Stimulated activated CD8-positive, alpha-beta memory T cell treated with anti-CD3 and anti-CD28 coated beads, Interleukin-15, amount 100 ng/mL, for 4 hours (primary cell): ENCODE measurements at places on chromosomes 5 and 9.

DNA sequence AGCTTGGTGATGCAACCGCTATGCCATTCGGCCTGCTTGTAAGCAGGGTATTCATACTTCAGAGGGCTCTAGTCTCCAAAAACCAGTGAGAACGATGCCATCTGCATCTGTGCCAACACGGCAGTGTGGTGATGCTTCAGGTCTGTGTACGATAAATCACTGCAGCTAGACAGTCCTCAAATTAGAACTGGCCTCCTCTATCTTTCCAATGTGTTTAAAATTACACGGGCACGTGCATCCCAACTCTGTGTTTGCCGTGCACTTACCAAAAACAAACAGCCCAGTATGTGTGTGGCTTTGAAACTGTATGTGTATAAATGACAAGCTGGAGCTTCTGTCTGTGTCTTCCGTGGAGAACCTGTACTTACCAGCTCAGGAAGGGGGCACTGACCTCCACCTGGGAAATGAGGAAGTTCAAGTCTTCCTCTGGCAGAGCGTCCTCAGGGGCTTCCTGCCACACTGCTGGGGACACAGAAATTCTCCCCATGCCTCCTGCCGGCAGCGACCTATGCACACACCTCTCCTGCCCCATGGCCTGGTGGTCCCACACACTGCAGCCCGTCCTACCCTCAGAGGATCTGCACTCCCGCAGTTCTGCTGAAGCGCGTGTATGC is 12.3 kb downstream of the MED10 start:
- no peak for DNase-seq

GRCh38 chr5:153879596-153879995 is 159.1 kb downstream of the FAM114A2 start:
- no peak for DNase-seq

DNA sequence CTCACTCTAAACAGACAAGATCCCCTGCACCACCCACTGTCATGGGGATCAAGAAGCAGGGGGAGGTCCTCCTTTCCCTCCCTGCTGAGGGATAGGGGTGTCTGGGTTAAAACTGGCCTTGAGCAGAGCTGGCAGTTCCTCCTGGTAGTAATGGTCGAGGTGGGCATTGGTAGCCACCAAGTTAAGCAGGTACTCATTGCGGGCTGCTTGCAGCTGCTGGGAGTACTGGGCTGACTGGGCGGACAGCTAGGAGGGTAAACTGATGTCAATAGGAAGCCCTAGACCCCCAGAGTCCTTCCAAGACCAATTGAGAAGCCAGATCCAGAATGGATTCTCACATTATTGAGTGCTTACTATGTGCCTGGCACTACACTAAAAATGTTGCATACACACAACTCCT is 3.4 kb downstream of the FCHSD1 start:
- DNase-seq: no peak

- DNase-seq: no peak
These were observed 15.9 kb downstream of the PTAR1 start for GRCh38 chr9:69743930-69744329.

GRCh38 chr9:81717061-81717746 is 27.9 kb upstream of the TLE1 start:
- no peak for DNase-seq

DNA sequence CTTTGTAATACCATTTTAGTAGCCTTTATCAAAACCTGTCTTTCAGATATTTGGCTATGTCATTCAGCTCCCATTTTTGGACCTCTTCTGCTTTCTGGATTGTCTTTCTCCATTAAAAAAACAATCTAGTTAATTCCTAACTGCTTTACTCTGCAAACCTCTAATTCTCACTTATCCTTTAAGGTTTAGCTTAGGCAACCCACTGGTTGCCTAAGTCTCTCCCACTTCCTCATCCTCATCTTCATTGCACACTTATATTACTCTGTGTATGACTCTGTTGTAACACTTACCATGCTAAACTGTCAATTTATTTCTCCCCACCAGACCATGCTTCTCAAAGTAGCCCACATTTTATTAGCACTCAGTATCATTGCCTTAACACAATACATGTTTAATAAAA is 205.0 kb upstream of the DMRTA1 start:
- no peak for DNase-seq

- DNase-seq: no peak
These were observed 612 bp upstream of the BBLN start for GRCh38 chr9:128159522-128159783.

GRCh38 chr5:149775785-149776184 is 45.7 kb downstream of the PPARGC1B start:
- DNase-seq: no peak
